Activated naive CD4-positive, alpha-beta T cell treated with Interleukin-2 at 50 U/mL for 16 hours (primary cell): ENCODE measurements at places on chromosomes 2 and 18.

GRCh38 chr2:97701186-97701585, 12.2 kb upstream of the ZAP70 start:
- no peak for DNase-seq

DNA sequence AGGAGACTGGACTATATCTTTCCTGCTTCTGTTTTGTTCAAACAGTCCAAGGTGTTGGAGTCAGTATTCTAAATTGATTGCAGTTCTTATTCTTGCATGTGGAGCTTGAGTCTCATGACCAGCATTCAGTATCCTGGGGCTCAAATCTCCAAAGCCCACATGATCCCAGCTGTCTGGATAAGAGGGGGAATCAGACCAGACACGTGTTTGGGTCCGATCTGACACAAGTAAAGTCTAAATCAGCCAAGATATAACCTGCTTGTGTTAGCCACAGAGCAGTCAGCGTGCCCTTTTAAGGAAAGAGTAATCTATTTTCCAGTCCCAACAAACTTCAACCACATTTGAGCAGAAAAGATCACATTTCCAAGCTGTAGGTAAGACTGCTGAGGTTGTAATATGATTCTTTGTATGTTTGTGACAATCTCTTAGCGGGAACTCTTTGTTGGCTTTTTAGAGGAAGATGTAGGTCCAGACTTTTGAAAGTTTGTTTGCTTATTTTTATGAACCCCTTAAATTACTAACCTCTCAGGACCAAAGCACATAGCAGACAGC, 334.6 kb downstream of the SLC4A3 start:
- no peak for DNase-seq

- no peak for DNase-seq
Observed at GRCh38 chr2:67394734-67395133, 2.4 kb upstream of the ETAA1 start.

- DNase-seq: no peak
Observed at GRCh38 chr2:70456585-70457495, 96.8 kb downstream of the TGFA start.

GRCh38 chr2:62760555-62760954, 55.0 kb downstream of the EHBP1 start:
- no peak for DNase-seq

DNA sequence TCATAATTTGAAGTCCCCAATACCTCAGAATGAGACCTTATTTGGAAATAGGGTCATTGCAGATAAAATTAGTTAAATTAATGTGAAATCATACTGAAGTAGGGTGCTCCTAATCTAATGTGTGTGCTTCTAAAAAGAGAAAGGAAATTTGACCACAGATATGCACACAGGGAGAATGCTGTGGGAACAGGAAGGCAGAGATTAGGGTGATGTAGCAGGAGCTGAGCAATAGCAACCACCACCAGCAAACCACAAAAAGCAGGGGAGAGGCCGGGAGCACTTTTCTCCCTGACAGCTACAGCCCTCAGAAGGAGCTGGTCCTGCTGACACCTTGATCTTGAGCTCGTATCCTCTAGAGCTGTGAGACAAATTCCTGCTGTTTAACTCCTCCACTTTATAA, 24.6 kb upstream of the SCG2 start:
- no peak for DNase-seq

DNA sequence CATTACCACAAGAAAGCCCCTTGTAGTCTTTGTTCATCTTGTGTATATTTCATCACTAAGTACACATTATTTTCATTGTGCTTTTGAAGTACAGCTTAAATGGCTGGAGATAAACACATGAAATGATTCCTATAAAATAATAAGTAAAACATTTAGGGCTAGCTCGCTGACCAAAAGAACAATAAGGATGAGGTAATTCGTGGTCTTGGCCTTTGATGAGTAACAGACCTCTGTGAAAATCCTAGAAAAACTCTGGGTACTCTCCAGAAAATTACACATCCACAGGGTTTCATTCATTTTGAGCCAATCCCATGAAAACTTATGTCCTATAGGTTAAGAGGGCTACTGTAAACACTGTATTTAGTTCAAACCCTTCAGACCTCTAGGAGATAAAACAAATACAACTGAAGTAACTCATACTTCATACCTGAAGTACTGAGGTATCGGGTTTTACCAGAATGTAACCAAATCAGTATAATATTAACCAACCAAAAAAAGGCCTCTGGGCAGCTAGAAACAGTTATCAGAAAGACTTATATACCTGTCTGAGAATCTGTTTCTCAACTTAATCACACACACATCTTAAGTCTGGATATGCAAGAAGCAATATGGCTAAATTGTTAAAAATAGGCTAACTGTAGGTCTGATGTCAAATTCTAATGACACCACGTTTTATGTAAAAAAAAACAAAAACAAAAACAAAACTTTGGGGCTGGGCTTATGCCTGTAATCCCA, 31.0 kb downstream of the CFAP36 start:
- no peak for DNase-seq
